ENCODE measurements at places on chromosomes 3 and 15. TPM values are rescaled to one million over a fixed set of nuclear protein-coding genes. Genes with fewer than 3 reads are reported as not detected.

FANCD2OS gene
- not detected for total RNA-seq

IL1RAP gene
- 69.6 TPM for total RNA-seq

VGLL3 gene
- 27.6 TPM for total RNA-seq

C15orf62 gene
- not detected for total RNA-seq

Measured in placental pericyte (primary cell).